ENCODE measurements at places on chromosomes 12 and 14.
A peak's percentile ranks its signal among the peaks of the same experiment; 100 is the strongest.

DNA sequence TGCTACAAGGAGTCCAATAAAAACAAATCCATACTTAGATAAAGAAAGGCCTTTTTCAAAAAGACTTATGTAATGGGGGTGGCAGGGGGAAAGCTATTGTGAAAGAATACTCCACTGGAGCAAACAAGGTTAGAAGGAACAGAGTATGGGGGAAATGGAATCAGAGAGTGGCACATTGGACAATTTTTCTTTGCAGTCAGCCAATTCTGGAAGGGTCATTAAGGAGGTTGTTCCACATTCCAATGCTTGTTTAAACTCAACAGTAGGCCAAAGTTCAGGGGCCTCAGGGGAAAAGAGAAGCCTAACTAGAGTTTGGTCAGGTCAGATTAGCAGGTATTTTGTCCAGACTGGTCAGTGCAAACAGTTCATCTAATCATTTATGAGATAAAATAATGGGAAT is 105.2 kb upstream of the RESF1 start:
- DNase-seq = no peak

GRCh38 chr12:96034621-96035282 is 635 bp downstream of the LTA4H start:
- DNase-seq = no peak

DNA sequence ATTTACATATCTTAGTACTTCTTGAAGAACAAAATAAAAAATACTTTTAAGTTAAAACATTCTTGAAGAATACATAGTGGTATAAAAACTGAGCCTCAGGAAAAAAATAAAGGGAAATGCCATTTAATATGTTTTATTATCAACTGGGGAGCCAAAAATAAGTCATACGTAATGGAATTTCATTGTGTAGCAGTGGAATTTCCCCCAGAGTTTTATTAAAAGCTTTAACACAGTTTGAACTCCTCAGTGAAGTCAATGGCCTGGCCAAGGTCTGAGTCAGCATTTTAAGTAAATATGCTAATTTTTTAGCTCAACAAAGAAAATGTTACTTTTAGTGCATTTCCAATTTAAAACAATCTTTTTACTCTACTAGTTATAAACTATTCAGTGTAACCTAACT is 350.1 kb upstream of the ATP2B1 start:
- peak; percentile 84 for DNase-seq

- DNase-seq = no peak
These were observed 8.2 kb downstream of the MLXIP start for GRCh38 chr12:122086641-122087285.

GRCh38 chr14:62187265-62187664 is 425.0 kb downstream of the SNAPC1 start:
- no peak for DNase-seq

GRCh38 chr14:93892923-93893558 is 34.1 kb upstream of the FAM181A start:
- peak; percentile 56 for DNase-seq

DNA sequence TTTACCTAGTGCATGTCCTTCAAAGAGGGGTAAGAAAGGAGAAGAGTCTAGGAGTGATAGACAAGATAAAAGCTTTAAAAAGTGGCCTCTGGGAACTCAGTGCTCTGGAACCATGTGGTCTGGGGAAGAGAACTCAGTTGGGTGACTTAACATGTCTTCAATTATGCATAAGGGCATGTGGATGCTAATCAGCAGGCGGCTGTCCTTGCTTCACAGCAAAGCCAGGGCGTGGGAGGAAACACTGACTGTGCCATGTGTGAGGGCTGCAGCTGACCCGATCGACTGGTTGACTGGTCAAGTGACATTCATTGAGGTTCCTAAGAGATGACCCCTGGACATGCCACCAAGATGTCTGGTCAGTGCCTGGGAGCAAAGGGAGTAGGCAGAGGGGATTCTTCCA is 1053.8 kb downstream of the BCL11B start:
- DNase-seq = no peak

GRCh38 chr12:2794191-2794735 is 507 bp upstream of the FKBP4 start:
- no peak for DNase-seq
